Muscle of leg (tissue), 16 donors: ENCODE measurements at places on chromosomes 4 and X.

GRCh38 chr4:2040391-2041238 lies 18.5 kb upstream of the NAT8L start:
- no peak overlapping the region for H3K4me3 ChIP-seq
- no peak for DNase-seq
- peaks cover 76% of the 10 kb centered on the region for H3K27me3 ChIP-seq
- no peak overlapping the region for H3K27ac ChIP-seq
- peaks cover 20% of the 10 kb centered on the region for H3K4me1 ChIP-seq

DNA sequence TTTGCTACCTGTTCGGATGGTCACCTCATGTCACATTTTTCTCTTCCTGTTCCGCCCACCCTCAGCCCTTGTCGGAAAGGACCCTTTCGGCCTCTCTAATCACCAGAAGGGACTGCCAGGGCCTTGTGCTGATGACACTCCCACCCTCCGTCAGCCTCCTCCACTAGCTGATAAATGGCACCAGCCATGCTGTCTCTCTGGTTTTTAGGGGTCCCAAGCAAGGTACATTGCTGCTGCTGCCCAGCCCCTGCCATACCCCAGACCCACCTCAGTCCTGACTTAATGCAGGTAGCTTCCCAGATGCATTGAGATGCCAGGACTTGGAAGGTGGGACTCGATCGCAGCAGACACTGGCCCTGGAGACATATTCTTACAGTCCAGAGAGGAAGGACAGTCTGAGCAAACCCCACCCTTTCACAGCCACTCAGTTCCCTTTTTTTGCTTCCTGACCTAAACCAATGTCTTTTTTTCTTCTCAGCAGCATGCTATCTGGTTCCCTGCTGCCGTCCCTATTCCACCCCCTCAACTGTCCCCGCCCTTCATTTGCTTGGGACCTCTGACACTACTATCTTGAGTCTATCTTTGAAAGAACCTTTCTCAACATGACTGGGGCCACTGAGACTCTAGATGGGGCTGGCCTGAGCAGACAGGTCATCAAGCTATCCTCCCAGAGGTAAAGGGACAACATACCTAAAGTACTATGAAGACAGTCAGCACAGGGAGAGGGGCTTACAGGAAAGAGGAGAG lies at the start of gene BTK:
BTK (minus strand) TSS at position 397 of the 747 bp plus-strand sequence. CDS start 10,907 bp downstream, outside the sequence.
- no peak within 1 kb of the TSS for H3K27ac ChIP-seq
- H3K4me3 ChIP-seq, result no peak within 1 kb of the TSS
- H3K27me3 ChIP-seq, result peaks cover 26% of the 10 kb centered on the region
- no peaks in the 10 kb centered on the region for H3K36me3 ChIP-seq

DNA sequence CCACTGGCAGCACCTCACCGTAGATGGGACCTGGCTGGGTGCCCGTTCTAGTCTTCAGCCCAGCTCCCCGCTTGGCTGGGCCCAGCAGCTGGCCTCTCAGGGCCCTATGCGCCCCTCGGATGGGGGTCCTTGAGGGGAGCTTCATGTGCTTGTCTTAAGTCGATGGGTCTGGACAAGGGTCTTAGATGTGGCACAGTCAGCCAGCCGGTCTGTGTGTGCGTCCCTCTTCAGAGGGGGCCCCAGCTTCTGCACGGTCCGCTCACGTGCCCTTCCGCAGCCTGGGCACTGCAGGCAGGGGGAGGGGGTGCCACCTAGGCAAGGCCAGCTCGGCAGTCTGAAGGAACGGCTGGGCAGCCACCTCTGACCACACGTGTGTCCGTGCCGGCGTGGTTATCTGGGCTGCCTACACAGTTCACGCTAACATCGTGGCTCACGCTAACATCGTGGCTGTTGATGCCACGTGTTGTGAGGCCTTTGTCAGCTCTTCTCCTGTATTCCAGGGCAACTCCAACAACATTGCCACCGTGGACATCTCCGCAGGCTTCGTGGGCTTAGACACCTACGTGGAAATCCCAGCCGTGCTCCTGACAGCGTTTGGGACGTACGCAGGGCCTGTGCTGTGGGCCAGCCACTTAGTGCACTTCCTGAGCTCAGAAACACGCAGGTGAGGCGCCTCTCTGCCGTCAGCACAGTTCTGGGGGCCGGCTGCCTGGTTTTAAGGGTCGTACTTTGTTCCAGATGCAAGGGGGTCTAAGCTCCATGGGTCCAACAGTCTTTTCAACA lies 34.5 kb downstream of the PIGG start:
- no peak for DNase-seq
- H3K27ac ChIP-seq, result no peak overlapping the region
- H3K4me3 ChIP-seq, result no peak overlapping the region

- H3K4me3 ChIP-seq, result no peak overlapping the region
- peak; percentile 75 for DNase-seq
- no peaks in the 10 kb centered on the region for H3K4me1 ChIP-seq
- H3K36me3 ChIP-seq, result no peaks in the 10 kb centered on the region
Observed at GRCh38 chrX:49915361-49916222, 6.8 kb upstream of the CLCN5 start.

GRCh38 chrX:109347632-109348031 lies 134.3 kb downstream of the GUCY2F start:
- peaks cover 8% of the 10 kb centered on the region for H3K27me3 ChIP-seq
- DNase-seq, result peak; percentile 76
- no peaks in the 10 kb centered on the region for H3K4me1 ChIP-seq
- no peak overlapping the region for H3K27ac ChIP-seq

GRCh38 chr4:174549721-174550120 lies 27.4 kb upstream of the HPGD start:
- no peaks in the 10 kb centered on the region for H3K27me3 ChIP-seq
- H3K4me1 ChIP-seq, result peaks cover 2% of the 10 kb centered on the region
- H3K4me3 ChIP-seq, result no peak overlapping the region

GRCh38 chr4:124343661-124344171 lies 368.8 kb downstream of the ANKRD50 start:
- H3K36me3 ChIP-seq, result no peaks in the 10 kb centered on the region
- peak overlapping the region; percentile 21 for H3K27ac ChIP-seq

DNA sequence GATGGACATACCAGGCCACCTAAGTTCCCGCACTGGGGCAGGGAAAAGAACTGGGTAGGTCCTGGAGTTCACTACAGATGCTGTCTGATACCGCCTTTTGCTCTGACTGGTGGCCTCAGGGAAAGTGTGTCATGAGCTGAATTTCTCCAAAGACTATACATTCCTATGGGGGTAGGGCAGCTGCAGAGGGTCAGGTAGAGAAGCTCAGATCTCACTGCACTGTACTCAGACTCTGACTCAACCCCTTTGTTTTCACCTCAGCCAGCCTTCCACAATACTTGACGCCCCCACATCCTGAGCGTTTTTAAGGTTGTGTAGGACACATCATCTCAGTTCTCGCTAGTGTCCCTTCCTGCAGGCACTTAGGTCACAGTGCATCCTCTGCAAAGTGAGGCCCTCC lies 7.8 kb downstream of the GATB start:
- H3K27ac ChIP-seq, result no peak overlapping the region
- no peak for DNase-seq
- H3K27me3 ChIP-seq, result no peaks in the 10 kb centered on the region
- H3K36me3 ChIP-seq, result peaks cover 10% of the 10 kb centered on the region
- H3K4me3 ChIP-seq, result no peak overlapping the region

GRCh38 chrX:101206471-101206870 lies 13.1 kb upstream of the DRP2 start:
- H3K36me3 ChIP-seq, result no peaks in the 10 kb centered on the region
- no peak overlapping the region for H3K27ac ChIP-seq
- no peaks in the 10 kb centered on the region for H3K4me1 ChIP-seq
- no peak overlapping the region for H3K4me3 ChIP-seq
- peaks cover 2% of the 10 kb centered on the region for H3K27me3 ChIP-seq

DNA sequence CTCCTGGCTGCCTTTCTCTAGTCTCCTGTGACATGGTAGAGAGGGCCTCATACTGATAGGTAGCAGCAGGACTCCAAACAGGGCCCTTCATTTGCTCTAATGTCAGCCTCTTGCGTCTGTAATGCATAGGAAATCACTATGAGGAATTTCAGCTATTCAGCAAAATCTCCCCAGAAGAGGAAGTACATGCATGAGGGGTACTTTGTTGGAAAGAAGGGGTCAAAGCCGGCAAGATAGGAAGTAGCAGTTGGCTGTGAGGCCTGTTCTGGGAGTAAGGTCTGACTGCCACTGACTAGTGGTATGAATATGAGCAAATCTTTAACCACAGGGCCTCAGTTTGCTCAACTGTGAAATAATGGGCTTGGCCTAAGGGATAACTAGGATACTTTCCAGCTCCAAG lies 283.2 kb downstream of the ARHGAP10 start:
- no peak overlapping the region for H3K4me3 ChIP-seq
- peak; percentile 49 for DNase-seq
- no peaks in the 10 kb centered on the region for H3K36me3 ChIP-seq
- peaks cover 4% of the 10 kb centered on the region for H3K4me1 ChIP-seq
- H3K27ac ChIP-seq, result no peak overlapping the region

DNA sequence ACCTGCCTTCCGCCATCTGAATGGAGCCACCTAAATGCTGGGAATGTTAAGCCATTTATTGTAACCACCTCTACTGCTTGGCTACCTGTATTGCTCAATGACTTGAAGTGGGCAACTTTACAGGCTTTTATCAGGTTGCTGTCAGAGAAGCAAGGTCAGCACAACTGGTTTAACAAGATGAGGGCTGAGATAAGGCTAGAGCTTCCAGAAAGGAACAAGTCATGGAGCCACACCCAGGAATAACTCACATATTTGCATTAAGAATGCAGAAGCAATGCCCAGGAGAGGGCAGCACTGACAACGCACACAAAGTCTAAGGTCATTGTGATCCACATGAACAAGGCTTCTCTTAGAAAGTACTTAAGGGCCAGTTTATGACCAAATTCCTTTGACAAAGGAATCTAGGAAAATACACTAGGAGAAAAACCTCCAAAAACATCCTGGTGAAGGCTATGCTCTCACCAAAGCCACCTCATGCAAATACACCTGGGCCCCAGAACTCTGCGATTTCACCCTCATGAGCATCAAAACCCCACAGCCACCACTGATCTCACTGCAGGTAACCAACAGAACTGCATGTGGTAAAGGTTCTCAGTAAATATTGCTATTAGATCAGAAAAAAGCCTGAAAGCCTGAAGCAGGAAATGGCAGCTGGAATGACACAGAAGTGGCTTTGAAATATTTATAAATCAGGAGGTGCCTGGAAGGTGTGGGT lies 15.0 kb upstream of the STS start:
- no peaks in the 10 kb centered on the region for H3K36me3 ChIP-seq
- DNase-seq, result peak; percentile 57
- peak overlapping the region; percentile 53 for H3K27ac ChIP-seq
- peaks cover 15% of the 10 kb centered on the region for H3K4me1 ChIP-seq

GRCh38 chr4:25654031-25654970 lies 1.4 kb upstream of the SLC34A2 start:
- H3K4me3 ChIP-seq, result no peak overlapping the region
- H3K27ac ChIP-seq, result no peak overlapping the region
- no peak for DNase-seq

GRCh38 chrX:17580539-17581152 lies 156.6 kb upstream of the SCML1 start:
- H3K27ac ChIP-seq, result no peak overlapping the region
- no peak overlapping the region for H3K4me3 ChIP-seq
- H3K4me1 ChIP-seq, result peaks cover 6% of the 10 kb centered on the region

DNA sequence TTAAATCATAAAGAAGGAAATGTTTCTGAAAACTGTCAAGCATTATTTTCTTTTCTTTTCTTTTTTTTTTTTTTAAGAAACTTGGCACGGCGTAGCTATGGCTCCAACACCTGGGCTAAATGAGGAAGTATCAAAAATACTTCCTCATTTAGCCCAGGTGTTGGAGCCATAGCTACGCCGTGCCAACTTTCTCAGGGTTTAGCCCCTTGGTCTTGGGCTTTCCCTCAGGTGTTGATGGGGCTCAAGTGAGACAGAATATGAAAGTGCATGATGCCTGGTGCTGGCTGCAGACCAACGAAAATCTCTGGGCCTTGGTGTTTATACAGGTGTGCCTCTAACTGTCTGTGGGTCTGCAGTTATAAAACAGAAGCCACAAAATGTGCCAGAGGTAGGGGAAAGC lies 132.7 kb downstream of the ARHGAP24 start:
- no peak overlapping the region for H3K27ac ChIP-seq
- peaks cover 2% of the 10 kb centered on the region for H3K4me1 ChIP-seq
- no peak for DNase-seq
- H3K27me3 ChIP-seq, result no peaks in the 10 kb centered on the region
- no peaks in the 10 kb centered on the region for H3K36me3 ChIP-seq

- H3K36me3 ChIP-seq, result no peaks in the 10 kb centered on the region
- H3K4me3 ChIP-seq, result no peak overlapping the region
- no peaks in the 10 kb centered on the region for H3K4me1 ChIP-seq
- H3K27me3 ChIP-seq, result peaks cover 10% of the 10 kb centered on the region
Observed at GRCh38 chrX:110786486-110786885, 9.1 kb downstream of the CHRDL1 start.

- H3K4me3 ChIP-seq, result no peak overlapping the region
- no peak overlapping the region for H3K27ac ChIP-seq
- peaks cover 19% of the 10 kb centered on the region for H3K4me1 ChIP-seq
- no peaks in the 10 kb centered on the region for H3K27me3 ChIP-seq
- no peak for DNase-seq
Observed at GRCh38 chr4:2591189-2591588, 54.7 kb downstream of the FAM193A start.

GRCh38 chrX:103913356-103914020 lies 48.9 kb upstream of the TMSB15B start:
- no peaks in the 10 kb centered on the region for H3K4me1 ChIP-seq
- no peak overlapping the region for H3K4me3 ChIP-seq

- H3K4me1 ChIP-seq, result no peaks in the 10 kb centered on the region
- H3K36me3 ChIP-seq, result no peaks in the 10 kb centered on the region
- no peak overlapping the region for H3K27ac ChIP-seq
Observed at GRCh38 chr4:44368413-44369167, 80.0 kb downstream of the KCTD8 start.

DNA sequence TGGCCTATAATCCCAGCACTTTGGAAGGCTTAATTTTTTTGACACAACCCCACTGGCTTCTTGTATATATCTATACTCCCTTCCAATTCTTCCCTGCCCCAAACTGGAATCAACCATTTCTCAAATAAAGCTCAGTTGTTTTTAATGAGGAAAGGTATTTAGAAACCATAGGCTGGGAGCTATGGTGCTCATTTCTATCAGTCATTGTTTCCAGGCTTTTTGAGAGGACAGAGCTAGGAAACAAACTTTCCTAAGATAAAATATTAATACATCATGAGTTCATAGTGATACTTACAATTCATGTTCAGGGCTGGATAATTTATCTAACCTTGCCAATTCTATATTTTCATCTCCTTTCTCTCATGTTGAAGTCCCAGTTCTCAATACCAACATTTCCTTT lies 50.3 kb downstream of the BCOR start:
- H3K4me1 ChIP-seq, result no peaks in the 10 kb centered on the region
- peaks cover 6% of the 10 kb centered on the region for H3K27me3 ChIP-seq
- no peak for DNase-seq
- H3K27ac ChIP-seq, result no peak overlapping the region

DNA sequence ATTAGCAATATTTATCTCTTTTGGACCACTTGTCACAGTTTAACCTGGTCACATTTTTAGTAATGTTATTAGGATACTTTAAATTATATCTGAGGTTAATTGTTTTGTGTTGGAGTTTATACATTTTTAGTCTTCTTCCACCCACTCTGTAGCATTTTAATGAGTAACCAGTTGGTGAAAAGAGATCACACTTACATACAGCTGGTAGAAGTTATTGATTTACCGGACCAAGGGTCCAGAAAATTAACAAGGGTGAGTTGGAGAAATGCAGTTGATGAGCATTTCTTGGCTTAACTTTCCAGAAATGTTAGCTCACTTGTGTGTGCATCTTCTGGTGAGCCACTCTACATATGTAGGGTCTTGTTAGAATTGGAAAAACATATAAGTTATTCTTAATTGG lies 219.6 kb downstream of the GRXCR1 start:
- no peak overlapping the region for H3K4me3 ChIP-seq
- no peaks in the 10 kb centered on the region for H3K27me3 ChIP-seq
- no peaks in the 10 kb centered on the region for H3K36me3 ChIP-seq
- no peak overlapping the region for H3K27ac ChIP-seq
- DNase-seq, result no peak
